ENCODE measurements at places on chromosomes 12 and 14.
A peak's percentile ranks its signal among the peaks of the same experiment; 100 is the strongest.

DNA sequence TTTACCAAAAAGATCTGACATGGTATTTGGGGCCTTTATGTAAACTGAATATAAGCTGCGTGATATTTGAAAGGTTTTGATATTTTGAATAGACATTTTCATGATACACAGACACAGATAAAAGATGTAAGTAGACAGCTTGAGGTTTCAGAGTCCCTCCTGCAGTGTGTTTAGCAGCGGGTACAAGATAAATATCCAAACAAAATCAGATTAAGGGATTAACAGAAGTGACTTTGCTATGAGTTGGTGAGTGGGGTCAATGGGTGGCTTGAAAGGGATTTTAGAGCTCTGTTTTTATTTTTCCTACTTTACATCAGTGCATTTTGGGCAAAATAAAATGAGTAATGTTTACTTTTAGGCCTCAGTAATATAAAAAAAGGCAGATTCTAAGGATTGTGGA is 84.1 kb downstream of the IGF1 start:
- no peak for DNase-seq
- H3K4me3 ChIP-seq: no peak overlapping the region
- no peaks in the 10 kb centered on the region for H3K27me3 ChIP-seq
- no peaks in the 10 kb centered on the region for H3K36me3 ChIP-seq

DNA sequence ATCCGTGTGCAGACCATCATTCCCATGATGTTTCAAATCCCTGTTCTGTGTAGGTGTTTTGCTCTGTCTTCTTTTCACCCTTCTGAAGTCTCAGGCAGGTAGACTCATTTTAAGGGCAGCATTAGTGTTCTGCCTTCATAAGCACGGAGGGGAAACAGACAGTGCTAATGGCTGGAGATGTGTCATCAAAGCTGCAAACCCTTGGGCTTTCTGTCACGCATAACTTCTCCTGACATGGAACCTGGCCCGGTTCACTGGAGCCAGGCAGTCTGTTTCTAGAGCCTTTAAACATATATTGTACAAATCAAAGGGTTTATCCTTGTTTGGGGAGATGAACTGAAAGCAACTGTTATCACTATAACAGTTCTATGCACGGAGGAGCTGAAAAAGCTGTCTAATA is 141.4 kb downstream of the TMEM132D start:
- no peak overlapping the region for H3K4me3 ChIP-seq
- H3K27me3 ChIP-seq: peaks cover 6% of the 10 kb centered on the region
- no peak overlapping the region for H3K27ac ChIP-seq
- H3K36me3 ChIP-seq: peaks cover 16% of the 10 kb centered on the region
- no peaks in the 10 kb centered on the region for H3K4me1 ChIP-seq

DNA sequence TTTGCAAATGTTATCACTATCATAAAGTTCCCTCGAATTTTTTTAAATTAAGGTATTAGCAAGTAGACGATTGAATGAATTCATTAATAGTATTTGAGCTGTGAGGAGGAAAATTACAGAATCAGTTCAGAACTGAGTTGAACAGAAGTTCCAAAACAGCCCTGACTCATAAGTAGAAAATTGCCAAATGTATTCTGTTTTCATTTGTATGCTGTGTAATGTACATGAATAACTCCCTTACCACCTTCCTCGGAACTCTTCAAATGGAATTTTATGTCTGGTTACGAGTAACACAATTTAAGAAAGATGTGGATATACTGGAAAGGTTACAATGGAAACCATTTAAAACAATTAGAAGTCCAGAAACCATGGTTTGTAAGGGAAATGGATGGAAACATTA is 283.3 kb upstream of the FAR2 start:
- H3K4me3 ChIP-seq: no peak overlapping the region
- no peaks in the 10 kb centered on the region for H3K4me1 ChIP-seq
- no peaks in the 10 kb centered on the region for H3K27me3 ChIP-seq

- no peak for DNase-seq
- peaks cover 10% of the 10 kb centered on the region for H3K4me1 ChIP-seq
- peaks cover 4% of the 10 kb centered on the region for H3K36me3 ChIP-seq
- H3K27ac ChIP-seq: peak overlapping the region; percentile 39
Observed at GRCh38 chr14:74645244-74645643, 33.2 kb upstream of the LTBP2 start.

- peaks cover 11% of the 10 kb centered on the region for H3K27me3 ChIP-seq
- H3K36me3 ChIP-seq: peaks cover 7% of the 10 kb centered on the region
- H3K4me1 ChIP-seq: peaks cover 18% of the 10 kb centered on the region
- no peak for DNase-seq
- H3K27ac ChIP-seq: peak overlapping the region; percentile 77
Observed at GRCh38 chr12:104136577-104136976, 1.4 kb downstream of the NFYB start.

DNA sequence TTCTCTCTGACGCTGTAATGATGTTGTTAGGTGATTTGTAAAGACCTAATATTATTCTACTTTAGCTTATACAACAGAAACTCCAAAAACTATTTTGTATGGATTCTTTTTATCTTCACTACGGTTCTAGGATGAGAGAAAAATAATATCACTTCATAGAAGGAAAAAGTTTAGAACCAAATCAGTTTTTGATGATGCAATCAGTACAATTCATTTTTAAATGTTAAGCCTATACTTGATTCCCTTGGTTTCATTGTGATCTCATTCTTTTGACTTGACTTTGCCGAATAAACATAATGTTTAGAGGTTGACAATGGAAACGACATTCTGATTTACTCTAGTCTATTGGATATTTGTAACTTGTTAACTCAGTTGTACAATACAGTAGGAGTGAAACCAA is 24.6 kb upstream of the ERGIC2 start:
- no peaks in the 10 kb centered on the region for H3K4me1 ChIP-seq
- H3K27ac ChIP-seq: no peak overlapping the region
- H3K4me3 ChIP-seq: no peak overlapping the region
- no peaks in the 10 kb centered on the region for H3K27me3 ChIP-seq
- no peaks in the 10 kb centered on the region for H3K36me3 ChIP-seq
- no peak for DNase-seq

DNA sequence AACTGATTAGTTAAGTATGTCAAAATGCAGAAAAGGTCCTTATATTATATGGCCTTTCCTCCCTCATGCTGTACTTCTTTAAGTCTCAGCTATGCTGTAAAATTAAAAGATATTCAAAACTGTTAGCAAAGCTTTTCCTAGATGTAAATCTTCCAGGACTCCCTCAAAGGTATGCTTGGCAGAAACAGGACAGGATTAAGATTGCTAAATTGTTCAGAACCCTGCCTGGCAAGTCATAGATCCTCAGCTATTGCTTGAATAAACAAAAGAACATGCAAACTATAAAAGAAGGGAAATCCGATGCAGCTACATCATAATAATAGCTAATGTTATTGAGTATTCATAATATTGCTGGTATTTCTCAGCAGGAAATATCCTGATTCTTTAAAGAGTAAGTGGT is 322.6 kb downstream of the CCDC91 start:
- no peak for DNase-seq
- H3K4me1 ChIP-seq: no peaks in the 10 kb centered on the region
- H3K4me3 ChIP-seq: no peak overlapping the region
- H3K27ac ChIP-seq: no peak overlapping the region
- no peaks in the 10 kb centered on the region for H3K36me3 ChIP-seq

DNA sequence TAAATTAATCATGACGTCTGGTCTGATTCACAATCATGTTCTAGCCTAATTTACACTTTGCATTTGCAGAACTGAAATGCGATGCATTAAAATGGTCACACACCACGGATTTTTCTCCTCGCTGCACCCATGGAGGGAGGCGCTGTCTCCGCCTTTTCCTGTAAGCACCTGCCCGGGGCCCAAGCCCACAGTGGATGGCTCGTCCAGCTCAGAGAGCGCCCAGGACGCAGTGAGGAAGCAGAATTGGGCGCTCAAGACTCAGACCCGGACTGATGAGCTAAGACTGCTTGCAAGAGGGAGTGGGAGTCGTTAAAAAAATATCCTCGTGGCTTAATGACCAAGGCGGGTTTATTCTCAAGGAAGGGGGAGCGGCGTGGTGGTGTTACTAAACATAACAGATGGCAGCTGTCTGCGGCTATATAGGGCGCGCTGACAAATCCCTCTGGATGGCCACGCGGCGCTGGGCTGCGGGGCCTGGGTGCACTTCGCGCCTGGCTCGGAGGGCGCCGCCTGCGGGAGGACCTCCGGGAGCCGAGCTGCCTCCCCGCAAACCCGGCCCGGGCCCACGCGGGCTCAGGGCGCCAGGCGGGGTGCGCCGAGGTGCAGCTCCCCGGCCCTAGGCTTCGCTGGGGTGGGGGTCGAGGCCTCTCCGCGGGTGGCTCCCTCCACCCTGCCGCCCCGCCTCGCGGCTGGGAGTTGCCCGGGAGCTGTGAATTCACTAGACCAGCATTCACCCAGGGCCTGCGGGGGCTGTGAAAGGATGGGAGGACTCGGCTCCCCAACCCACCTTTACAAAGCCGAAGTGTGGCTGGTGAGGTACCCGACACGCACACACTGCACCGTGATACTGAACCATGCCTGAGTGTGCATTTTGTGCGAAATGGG is 78.7 kb downstream of the PPM1A start:
- H3K36me3 ChIP-seq: no peaks in the 10 kb centered on the region
- peak; percentile 25 for DNase-seq
- no peak overlapping the region for H3K27ac ChIP-seq
- H3K4me3 ChIP-seq: peak overlapping the region; percentile 84

GRCh38 chr12:5921027-5921909 is 23.8 kb downstream of the ANO2 start:
- peaks cover 10% of the 10 kb centered on the region for H3K4me1 ChIP-seq
- H3K4me3 ChIP-seq: no peak overlapping the region
- no peak overlapping the region for H3K27ac ChIP-seq
- H3K36me3 ChIP-seq: peaks cover 15% of the 10 kb centered on the region
- peaks cover 14% of the 10 kb centered on the region for H3K27me3 ChIP-seq

- H3K36me3 ChIP-seq: no peaks in the 10 kb centered on the region
- H3K4me3 ChIP-seq: no peak overlapping the region
- no peak for DNase-seq
- H3K27ac ChIP-seq: no peak overlapping the region
- H3K27me3 ChIP-seq: peaks cover 1% of the 10 kb centered on the region
Observed at GRCh38 chr14:34222867-34223266, 239.2 kb downstream of the SPTSSA start.

GRCh38 chr14:67618617-67619063 is 1.1 kb upstream of the ARG2 start:
- peaks cover 35% of the 10 kb centered on the region for H3K4me1 ChIP-seq
- H3K36me3 ChIP-seq: no peaks in the 10 kb centered on the region
- peaks cover 15% of the 10 kb centered on the region for H3K27me3 ChIP-seq
- peak; percentile 17 for DNase-seq
- peak overlapping the region; percentile 98 for H3K27ac ChIP-seq
- H3K4me3 ChIP-seq: peak overlapping the region; percentile 72

DNA sequence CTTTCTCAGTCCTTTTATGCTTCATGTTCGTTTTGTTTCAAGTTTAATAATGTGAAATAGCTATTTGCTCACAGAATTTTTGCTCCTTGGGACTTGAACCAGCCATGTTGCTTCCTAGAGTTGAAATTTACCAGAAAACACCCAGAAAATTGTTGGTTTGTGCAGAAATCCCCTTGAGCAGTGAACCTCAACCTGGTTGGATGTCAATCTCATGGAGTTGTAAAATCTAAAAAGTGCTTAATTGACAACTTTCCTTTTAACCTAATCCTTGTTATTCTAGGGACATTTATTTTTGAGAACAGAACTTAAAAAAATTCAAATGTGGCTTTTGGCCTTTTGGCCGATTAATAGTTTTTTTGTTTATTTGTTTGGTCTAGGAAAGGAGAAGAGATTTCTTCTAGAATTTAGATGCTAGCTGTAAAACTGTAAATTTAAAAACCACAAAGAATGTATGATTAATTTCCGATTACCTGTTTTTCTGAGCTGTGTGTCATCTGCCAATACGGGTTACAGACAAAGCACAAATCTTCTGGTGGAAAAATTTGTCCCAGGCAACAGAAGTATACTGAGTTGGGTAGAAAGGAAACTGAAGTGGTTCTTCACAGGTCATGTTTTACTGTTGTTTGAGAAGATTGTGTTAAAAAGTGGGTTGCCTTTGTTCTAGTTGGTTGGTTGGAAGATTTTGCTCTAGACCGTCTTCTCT is 154.4 kb downstream of the FUT8 start:
- no peak overlapping the region for H3K27ac ChIP-seq
- H3K36me3 ChIP-seq: peaks cover 4% of the 10 kb centered on the region
- no peak overlapping the region for H3K4me3 ChIP-seq
- no peaks in the 10 kb centered on the region for H3K27me3 ChIP-seq
- no peak for DNase-seq
- H3K4me1 ChIP-seq: no peaks in the 10 kb centered on the region

DNA sequence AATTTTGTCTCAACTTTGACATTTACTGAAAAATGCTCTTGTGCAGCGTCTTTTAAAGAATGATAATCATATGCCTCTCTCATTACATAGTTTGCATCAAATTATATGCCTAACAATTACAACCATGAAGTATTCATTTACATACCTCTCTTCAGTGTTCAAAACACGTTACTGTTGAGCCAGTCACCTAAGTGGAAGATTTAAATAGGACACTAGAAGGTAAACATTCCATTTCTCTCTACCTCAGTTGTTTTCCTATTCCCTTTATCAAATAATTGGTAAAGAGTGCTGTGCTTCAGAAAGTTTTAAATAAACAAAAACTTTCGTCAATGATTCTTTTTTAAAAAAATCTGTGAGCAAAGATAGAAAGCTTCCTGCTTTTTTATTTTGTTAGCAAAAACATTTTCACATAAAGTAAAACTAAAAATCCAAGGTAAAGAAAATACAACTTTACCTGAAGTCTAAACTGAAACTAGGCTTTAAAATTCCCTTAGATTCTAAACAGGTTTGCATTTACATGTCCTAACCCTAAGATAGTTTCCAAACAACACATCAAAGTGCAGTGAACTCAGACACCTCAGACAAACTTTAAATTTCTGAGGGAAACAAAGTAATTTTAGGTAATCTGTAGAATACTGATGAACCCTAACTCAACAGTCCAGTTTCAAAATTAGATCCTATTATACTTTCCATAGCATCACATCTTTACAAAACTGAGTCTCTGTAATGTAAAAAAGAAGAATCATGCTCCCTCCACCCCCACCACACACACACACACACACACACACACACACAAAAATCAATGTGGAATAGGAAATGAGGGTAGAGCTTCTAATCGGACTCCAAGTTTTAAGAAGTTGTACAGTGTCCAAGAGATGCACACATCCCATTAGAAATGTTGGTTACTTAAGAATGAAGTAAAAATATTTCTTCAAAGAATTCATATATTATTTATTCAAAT is 46.2 kb downstream of the PAWR start:
- peaks cover 2% of the 10 kb centered on the region for H3K27me3 ChIP-seq
- no peaks in the 10 kb centered on the region for H3K36me3 ChIP-seq
- H3K4me3 ChIP-seq: no peak overlapping the region
- no peak for DNase-seq
- H3K27ac ChIP-seq: no peak overlapping the region

- H3K27me3 ChIP-seq: no peaks in the 10 kb centered on the region
- peaks cover 4% of the 10 kb centered on the region for H3K36me3 ChIP-seq
- no peak overlapping the region for H3K27ac ChIP-seq
- no peaks in the 10 kb centered on the region for H3K4me1 ChIP-seq
Observed at GRCh38 chr12:79020106-79020505, 155.5 kb downstream of the SYT1 start.

- H3K27me3 ChIP-seq: peaks cover 7% of the 10 kb centered on the region
- peaks cover 9% of the 10 kb centered on the region for H3K4me1 ChIP-seq
- no peak overlapping the region for H3K27ac ChIP-seq
- no peak for DNase-seq
Observed at GRCh38 chr12:104672501-104673265, 215.9 kb downstream of the CHST11 start.

GRCh38 chr12:51848841-51849735 is 570 bp upstream of the FIGNL2 start:
- H3K4me3 ChIP-seq: peak overlapping the region; percentile 85
- H3K4me1 ChIP-seq: peaks cover 40% of the 10 kb centered on the region
- peak; percentile 66 for DNase-seq
- peaks cover 18% of the 10 kb centered on the region for H3K27me3 ChIP-seq
- H3K27ac ChIP-seq: peak overlapping the region; percentile 36

- H3K4me1 ChIP-seq: no peaks in the 10 kb centered on the region
- H3K27me3 ChIP-seq: peaks cover 2% of the 10 kb centered on the region
- peak; percentile 19 for DNase-seq
- peaks cover 37% of the 10 kb centered on the region for H3K36me3 ChIP-seq
Observed at GRCh38 chr12:29317556-29318363, 63.2 kb downstream of the ERGIC2 start.

All from endothelial cell (in vitro differentiated cells).